ENCODE measurements at places on chromosomes 2 and 18. TPM values are rescaled to one million over a fixed set of nuclear protein-coding genes. Genes with fewer than 3 reads are reported as not detected.

MERTK gene
- total RNA-seq = 1.7 TPM

CTAGE1 gene
- total RNA-seq = not detected

YPEL5 gene
- 39.0 TPM for total RNA-seq

SLC9A4 gene
- 0.76 TPM for total RNA-seq

CCDC121 gene
- 2.0 TPM for total RNA-seq

TNFRSF11A gene
- 1.9 TPM for total RNA-seq

ANO7 gene
- total RNA-seq = not detected

GRCh38 chr2:162232671-162233070 is 10.6 kb downstream of the FAP start:
- DNase-seq = no peak

DNA sequence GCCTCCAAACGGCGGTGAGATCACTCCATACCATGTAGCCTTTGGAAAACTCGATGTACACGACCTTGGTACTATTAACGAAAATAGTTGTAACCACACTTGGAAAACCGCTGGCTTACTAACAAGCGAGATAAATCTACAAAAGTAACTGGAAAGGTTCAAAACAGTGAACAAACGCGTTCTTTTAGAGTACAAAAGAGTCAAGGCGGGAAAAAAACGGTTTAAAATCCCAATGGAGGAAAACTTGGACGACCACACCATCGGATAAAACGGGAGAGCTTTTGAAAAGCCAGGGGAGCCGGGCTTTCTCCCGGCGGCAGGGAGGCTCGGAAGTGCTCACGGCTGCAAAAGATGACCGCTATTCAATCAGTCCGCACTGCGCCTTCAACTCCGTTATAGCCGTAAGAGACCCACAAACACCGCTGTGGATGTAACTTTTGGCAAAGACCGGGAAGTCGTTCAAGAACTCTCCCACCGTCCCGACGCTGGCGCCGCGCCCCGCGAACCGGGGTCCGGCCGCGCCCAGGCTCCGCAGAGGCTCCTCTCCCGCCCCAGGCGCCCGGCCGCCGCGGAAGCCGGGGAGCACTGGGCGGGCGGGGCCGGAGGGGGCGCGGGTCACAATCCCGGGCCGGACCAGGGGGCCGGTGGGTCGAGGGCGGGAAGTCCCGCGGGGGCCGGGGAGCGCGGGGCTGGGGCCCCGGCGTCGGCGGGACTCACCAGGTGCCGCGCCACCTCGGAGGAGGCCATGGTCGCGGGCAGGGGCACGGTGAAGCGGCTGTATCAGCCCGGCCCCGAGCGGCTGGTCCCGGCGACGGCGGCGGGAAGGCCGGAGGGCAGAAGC is 465 bp downstream of the SEPTIN10 start:
- DNase-seq = no peak

DNA sequence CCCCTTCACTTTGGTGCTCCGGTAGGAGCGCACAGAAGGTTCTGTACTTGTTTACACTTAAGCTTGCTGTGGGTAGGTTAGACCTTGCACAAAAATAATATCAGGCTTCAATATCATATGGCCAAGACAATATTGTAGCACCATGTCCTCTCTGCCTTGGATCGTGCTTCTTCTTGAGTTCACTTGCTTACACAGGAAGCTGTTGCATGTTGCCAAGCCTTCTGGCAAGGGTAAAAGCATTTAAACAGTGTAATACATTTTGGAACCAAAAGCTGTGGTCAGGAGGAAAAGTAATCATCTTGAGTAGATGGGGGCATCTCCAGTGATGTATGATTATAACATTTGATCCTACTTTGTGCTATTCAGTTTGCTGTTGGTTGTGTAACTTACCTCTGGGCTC is 197.5 kb downstream of the LTBP1 start:
- DNase-seq = no peak

GRCh38 chr2:147851244-147851930 is 6.6 kb downstream of the ACVR2A start:
- DNase-seq = no peak

DNA sequence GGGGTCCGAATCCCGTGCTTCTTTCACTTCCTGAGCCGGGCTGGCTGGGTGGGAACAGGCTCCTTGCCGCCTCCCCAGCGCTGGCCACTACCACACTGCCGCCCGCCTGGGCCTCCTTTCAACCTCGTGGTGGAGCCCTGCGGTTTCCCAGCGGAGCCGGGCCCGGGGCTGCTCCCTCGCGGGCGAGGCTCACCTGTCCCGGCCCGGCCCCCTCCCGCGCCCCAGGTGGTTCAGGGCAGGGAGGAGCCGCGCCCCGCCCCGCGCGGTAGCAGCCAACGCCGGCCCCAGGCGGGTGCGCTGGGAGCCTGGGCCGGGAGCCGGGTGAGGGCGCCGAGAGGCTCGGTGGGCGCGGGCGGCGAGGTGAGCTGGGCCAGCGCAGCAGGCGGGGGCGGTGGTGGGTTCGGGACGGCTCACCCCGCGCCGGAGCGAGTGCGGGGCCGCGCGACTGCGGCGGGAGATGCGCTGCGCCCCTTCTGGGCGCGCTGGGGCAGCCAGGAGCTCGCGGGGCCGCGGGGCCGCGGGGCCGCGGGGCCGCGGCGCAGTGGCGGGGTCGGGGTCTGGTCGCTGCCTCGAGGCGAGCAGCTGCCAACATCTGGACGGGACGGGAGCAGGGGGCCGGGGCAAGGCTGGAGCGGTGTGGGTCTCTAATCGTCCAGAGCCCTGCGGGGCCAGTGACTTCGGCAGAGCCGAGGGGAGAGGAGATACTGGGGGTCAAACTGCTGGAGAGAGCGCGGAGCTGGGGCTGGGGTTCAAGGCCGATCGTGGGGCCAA is at the start of gene LYPD6B:
Gene LYPD6B, plus strand, starts transcription at position 258 of the 771 bp plus-strand sequence. CDS start 92,250 bp downstream, outside the sequence.
- no peak for DNase-seq

DNA sequence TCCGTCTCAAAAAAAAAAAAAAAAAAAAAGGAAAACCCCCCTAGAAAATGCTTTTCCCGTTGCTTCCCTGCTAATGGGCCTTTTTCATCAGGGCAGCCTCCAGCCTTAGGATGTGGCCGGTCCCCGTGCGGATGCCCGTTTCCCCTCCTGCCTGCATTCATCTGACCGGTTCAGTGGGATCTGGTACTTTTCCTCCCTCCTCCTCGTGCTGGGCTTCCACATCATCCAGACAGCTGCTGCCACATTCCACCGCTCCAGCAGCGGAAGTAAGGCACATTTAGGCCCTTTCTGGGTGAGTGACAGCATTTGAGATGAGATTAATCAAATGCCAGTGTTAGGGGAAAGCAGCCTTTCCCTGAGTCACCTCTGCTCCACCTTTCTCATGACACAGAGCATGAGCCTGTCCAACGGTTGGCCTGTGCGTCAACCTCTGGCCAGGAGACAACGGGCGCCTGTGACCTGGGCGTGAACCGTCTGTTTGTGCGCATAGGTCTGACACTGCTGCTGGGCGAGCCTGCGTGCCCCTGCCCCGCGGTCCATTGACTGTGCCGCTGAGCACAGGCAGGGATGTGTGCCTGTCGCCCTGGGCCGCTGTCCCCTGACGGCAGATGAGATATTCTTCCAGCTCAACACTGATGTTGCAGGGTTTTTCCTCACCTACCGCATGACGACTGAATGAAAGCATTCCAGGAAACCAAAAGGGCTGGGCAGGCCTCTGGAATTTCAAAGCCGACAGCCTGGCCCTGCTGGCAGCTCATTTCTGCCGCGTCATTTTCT is 174.0 kb downstream of the TGIF1 start:
- DNase-seq = no peak

DNA sequence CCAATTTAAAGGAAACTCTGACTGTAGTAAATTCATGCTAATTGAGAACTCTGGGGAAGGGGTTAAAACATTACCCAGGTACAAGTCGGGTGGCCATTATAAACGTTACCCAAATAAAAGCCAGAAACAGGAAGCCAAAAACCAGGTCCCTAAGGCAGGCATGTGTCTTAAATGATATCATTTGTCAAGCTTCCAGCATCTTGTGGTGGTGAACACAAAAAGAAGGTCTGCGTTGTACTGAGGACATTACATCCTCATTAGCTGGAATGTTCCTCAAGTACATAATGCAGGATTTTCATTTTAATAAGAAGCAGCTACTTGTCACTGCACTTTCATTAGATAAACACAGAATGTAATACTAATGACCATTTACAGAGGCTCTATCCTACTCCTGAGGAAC is 10.9 kb downstream of the PTGR3 start:
- DNase-seq = no peak

GRCh38 chr18:62953663-62954062 is 238.3 kb downstream of the PHLPP1 start:
- DNase-seq = no peak

- DNase-seq = no peak
Measured at GRCh38 chr2:2582998-2583545, 252.0 kb upstream of the MYT1L start.

DNA sequence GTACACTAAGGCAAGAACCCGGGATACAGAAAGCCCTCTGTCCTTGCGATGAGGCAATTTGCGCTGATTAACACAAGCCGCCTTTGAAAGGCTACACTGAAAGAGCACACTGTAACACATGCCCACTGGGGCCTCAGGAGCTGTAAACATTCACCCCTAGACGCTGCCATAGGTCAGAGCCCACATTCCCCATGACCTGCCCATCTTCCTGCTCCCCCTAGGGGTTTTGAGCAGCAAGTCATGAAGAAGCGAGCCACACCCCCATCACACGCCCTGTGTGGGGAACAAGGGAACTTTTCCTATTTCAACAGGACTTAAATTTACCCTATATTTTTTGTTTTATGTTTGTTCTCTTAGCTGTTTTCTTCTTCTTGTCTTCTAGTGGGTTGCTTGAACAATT is 47.8 kb upstream of the SLC4A10 start:
- no peak for DNase-seq

- DNase-seq = no peak
Measured at GRCh38 chr2:116510117-116510671, 1304.3 kb upstream of the DDX18 start.

DNA sequence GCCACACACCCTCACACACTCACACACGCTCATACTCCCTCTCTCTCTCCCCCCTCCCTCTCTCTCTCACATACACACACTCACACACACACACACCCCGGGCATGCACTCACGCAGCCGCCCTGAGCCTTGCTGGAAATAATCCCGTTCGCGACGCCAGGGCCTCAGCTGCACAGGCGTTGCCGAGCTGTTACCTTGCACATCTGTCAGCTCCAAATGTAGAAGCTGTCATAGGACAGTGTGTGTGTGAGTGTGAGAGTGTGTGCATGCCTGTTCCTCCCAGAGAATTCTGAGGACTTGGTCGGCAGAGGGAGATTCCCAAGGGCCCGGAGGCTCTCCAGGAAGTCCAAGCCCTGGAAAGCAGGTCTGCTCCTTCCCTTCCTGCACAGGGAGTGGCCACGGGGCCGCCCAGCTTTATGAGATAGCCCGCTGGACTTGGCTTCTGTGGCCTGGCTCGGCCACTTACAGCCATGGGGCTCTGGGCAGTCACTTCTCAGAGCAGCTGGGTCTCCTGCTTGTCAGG is 8.6 kb downstream of the SPR start:
- no peak for DNase-seq

- DNase-seq = no peak
Measured at GRCh38 chr2:43950383-43951008, 45.3 kb downstream of the LRPPRC start.

GRCh38 chr2:70959851-70960832 is 18.3 kb upstream of the ANKRD53 start:
- DNase-seq = no peak

DNA sequence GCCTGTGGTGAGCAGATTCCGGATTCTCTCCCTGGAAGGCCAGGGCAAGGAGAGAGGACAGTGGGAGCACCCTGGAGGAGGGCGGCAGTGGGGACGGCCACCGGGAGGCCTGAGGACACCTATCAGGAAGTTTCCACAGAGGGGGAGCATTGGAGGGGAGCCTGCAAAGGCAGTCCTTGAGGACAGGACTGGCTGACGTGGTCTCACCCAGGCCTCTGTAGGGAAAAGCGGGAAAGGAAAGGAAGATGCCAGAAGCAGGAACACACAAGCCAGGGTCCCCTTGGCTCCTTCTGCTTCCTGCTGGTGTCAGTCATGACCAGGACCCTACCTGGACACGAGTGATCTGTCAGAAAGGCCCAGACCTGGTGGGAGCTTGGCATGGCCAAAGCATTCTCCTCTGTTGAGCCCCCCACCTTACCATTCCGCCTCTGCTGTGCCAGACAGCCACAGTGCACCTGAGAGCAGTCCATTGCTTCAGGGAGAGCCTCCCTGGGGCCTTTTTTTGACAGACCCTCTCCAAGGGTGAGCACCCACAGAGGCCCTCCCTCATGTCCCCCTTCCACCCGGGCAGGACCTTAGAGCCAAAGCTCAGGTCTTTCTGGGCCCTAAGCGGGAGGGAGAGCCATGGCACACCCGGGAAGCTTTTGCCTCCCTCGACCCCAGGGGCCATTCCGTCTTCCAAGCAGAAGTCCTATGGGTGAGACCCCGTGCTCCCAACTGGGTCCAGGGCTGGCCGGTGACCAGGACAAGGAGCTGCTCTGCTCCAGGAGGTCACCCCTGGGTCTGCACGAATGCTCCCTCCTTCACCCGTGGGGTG is 333.1 kb downstream of the DYSF start:
- DNase-seq = no peak

DNA sequence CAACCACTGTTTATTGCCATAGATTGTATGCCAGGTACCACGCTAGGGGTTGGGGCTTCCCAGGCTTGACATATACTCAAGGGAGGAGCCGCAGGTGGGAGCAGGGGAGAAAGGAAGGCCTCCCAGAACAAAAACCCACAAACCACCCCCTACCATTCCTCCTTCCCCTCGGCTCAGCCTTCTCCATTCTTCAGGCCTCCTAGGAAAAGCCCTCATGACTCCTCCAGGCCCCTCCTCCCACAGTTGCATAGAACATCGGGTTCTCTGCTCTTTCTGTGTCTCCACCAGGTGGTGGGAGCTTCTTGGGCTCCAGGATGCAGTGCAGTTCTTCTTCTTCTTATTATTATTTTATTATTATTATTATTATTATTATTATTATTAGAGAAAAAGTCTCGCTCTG is 80.3 kb downstream of the ZFP36L2 start:
- DNase-seq = no peak

DNA sequence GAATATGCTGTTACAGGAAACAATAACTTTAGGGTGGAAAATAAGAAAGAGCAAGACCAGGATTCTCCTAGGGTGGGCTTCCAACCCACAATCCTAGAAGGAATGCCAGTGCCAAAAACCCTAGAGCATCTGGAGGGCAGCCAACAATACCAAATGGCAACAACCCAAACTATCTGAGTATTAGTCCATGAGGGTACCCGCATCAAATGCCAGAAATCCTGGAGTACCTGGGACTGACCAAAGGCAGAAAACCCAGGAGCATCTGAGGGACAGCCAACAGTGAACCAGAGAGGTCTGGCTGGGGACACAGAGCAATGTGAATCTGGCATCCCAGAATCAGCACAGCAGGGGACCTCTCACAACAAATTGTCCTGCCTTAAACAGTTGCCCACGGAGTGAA is 126.3 kb downstream of the SCG2 start:
- no peak for DNase-seq

GRCh38 chr18:52275817-52276216 is 64.2 kb upstream of the DCC start:
- DNase-seq = no peak
